ENCODE measurements at places on chromosomes 12 and 14. TPM values are rescaled to one million over a fixed set of nuclear protein-coding genes. Genes with fewer than 3 reads are reported as not detected.

GRCh38 chr12:13030541-13031291 is 13.5 kb upstream of the FAM234B start:
- DNase-seq: no peak

CACNA1C gene
- not detected for total RNA-seq

ABHD12B gene
- not detected for total RNA-seq

GRCh38 chr12:91885851-91886731 is 259.6 kb downstream of the BTG1 start:
- DNase-seq: no peak

NTS gene
- total RNA-seq: not detected

FGD6 gene
- 25.1 TPM for total RNA-seq

GDF11 gene
- total RNA-seq: 1.9 TPM

DPF3 gene
- 2.1 TPM for total RNA-seq

TTC9 gene
- total RNA-seq: 0.37 TPM

- no peak for DNase-seq
These were observed 404.7 kb downstream of the APAF1 start for GRCh38 chr12:99049774-99050173.

OR11H6 gene
- total RNA-seq: not detected

SMIM41 gene
- total RNA-seq: not detected

DNA sequence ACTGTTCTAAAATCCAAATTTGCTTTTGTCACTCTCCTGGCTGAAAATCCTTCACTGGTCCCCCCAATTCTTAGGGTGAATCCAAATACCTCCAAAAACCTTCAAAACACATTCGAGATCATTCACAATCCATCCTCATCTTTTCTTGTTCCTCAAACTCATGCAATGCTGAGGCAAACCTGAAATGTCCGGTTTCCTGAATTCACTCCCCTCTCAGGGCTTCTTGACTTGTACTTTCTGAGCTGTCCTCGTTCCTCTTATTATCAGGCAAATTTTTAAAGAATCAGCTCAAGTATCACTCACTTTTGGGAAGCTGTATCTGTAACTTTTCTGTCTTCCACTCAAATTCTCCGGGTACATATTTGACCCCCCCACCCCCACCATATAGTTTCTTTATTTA is 84.9 kb upstream of the DUSP6 start:
- no peak for DNase-seq

GRCh38 chr12:77685112-77685511 is 145.6 kb upstream of the NAV3 start:
- DNase-seq: peak; percentile 83

GRCh38 chr12:76830436-76830835 is 48.4 kb downstream of the CSRP2 start:
- no peak for DNase-seq

GRCh38 chr14:60482743-60483142 is 3.1 kb downstream of the C14orf39 start:
- peak; percentile 54 for DNase-seq

GRCh38 chr14:92597906-92598905 is 84.6 kb downstream of the RIN3 start:
- peak; percentile 33 for DNase-seq

DNA sequence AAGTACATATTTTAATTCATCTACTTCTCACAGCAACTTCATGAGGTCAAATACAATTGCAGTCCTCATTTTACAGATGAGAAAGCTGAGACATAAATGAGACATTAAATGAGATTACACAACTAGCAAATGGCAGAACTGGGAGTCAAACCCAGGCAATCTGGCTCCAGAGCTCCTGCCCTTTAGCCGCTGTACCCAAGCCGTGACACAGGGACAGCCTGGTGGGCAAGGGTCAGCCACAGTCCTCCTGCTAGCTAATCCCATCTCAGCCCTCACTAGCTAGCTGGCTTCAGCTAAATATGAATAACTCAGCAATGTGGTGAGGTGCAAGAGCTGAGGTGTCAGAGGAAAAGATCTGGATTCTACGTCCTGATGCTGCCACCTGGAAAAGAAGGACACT is 54.8 kb downstream of the NINJ2 start:
- DNase-seq: no peak

- DNase-seq: peak; percentile 4
These were observed 172.2 kb downstream of the NAV3 start for GRCh38 chr12:78002878-78003277.

SCYL2 gene
- total RNA-seq: 47.5 TPM

DNA sequence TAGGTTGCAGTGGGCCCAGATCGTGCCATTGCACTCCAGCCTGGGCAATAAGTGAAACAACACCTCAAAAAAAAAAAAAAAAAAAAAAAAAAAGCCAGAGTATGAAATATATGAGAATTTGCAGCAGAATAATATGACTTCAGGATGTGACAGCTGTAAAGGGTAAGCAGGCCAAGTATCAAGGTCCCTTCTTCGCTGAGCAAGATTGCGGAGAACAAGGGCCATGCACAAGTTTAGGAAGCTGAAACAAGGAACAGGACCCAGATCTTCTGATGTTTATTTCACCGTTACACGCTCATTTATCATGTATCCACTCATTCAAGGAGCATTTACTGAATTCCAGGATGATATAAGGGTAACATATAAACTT is 659 bp upstream of the FOXJ2 start:
- no peak for DNase-seq

KRT7 gene
- total RNA-seq: 3,360 TPM

DNA sequence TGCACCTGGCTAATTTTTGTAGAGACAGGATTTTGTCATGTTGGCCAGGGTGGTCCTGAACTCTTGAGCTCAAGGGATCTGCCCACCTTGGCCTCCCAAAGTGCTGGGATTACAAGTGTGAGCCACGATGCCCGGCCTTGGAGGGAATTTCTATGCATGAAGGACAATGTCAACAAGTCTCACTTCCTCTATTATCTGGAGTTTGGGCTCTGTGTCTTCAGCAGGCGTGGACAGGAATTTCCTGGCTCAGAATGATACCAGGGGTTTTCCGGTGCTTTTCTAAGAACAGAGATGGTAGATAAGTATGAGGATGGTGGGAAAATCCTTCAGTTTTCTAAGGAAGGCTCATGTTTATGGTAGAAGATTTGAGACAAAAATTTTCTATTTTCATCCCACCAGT is 75.0 kb upstream of the CCDC60 start:
- DNase-seq: no peak

GRCh38 chr12:51923506-51924365 is 16.4 kb downstream of the ACVRL1 start:
- peak; percentile 44 for DNase-seq

- no peak for DNase-seq
These were observed 4.8 kb downstream of the IFFO1 start for GRCh38 chr12:6551063-6551461.

GRCh38 chr12:109246221-109246620 is 62.9 kb downstream of the FOXN4 start:
- DNase-seq: no peak

A2M gene
- not detected for total RNA-seq

Data from MCF 10A (cell line).